ENCODE measurements at places on chromosomes 1 and 21.

DNA sequence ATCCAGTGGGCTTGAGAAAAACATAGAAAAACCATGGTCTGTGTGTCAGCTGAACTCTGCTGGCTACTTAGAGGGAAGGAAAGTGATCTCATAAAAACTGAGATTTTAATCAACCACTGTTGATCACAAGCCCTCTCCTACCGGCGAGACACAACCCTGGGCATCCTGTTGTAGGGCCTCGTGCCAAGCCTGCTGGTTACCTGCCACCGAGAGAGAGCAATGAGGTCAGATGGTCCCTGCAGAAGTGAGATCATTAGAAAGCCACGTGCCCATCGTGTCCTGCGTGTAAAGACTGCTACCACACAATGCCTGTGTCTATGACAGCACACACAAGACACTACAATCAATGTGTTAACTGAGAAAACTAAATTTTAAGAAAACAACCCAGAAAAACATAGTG, 41.7 kb upstream of the GPR153 start:
- no peak for DNase-seq

DNA sequence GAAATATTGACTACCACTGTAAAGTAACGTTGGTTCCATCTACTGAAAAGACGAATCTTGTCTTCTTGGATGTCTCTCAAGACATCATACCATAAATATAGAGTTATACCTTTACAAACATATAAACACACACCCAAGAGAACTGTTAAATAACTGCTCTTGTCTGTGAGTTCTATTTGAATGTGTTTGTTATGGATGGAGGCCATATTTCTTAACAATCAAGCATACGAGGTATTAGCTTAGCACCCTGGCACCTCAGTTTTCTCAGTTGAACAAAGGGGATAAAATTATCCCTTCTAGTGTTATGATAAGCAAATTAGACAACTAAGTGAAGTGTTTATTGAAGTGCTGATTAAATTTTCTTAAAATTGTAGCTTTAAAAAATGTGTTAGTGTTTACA, 336.6 kb upstream of the ZRANB2 start:
- DNase-seq = no peak

- no peak for DNase-seq
Observed at GRCh38 chr1:171139890-171140289, 45.2 kb upstream of the FMO2 start.

DNA sequence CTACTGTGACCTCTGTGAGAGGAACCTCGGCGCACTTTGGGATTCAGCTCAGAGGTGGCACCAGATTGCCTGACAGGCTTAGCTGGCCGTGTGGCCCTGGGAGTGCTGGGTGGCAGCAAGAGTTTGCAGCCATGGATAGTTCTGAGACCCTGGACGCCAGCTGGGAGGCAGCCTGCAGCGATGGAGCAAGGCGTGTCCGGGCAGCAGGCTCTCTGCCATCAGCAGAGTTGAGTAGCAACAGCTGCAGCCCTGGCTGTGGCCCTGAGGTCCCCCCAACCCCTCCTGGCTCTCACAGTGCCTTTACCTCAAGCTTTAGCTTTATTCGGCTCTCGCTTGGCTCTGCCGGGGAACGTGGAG, 67.5 kb downstream of the DISC1 start:
- no peak for DNase-seq

GRCh38 chr1:229603371-229604005, 22.4 kb downstream of the TAF5L start:
- no peak for DNase-seq

- DNase-seq = no peak
Observed at GRCh38 chr1:77276941-77277340, 4.9 kb upstream of the AK5 start.

DNA sequence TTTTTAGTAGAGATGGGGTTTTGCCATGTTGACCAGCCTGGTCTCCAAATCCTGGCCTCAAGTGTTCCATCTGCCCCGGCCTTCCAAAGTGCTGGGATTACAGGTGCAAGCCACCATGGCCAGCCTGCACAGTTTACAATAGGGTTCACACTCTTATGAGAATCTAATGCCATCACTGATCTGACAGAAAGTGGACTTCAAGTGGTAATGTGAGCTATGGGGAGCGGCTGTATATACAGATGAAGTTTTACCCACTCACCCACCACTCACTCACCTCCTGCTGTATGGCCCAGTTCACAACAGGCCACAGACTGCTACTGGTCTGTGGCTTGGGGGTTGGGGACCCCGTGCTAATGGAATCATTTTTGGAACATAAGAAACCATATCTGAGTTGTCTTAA, 58.4 kb upstream of the RNPC3 start:
- DNase-seq = no peak

DNA sequence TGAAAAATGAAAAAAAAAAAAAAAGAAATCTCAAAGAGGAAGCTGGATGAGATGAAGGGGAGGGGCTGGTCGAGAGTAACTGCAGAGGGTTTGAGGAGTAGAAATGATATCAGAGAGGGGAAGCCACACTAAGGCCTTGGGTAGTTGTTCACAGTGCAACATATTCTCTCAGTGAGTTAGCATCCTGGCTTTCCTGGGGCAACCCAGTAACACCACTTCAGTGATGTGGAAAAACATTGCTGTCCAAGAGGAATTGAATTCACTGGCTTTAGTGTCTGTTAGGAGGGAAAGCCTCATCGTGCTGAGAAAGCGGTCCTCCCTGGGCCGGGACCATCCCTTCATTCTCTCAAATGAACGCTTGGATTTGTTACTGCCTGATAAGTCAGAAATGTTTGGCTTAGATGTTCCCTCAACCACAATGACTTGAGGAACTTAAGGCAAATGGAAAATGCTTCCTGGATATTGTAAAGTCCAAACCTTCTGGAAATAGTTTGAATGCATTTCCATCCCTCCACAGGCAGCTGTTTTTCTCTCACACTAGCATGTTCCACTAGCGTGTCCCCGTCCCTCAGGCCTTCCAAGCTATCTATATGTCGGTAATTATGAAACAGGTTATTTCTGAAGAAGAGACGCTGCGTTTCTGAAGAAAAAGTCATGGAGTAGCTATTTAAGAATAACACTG, 12.2 kb downstream of the TGFB2 start:
- no peak for DNase-seq

DNA sequence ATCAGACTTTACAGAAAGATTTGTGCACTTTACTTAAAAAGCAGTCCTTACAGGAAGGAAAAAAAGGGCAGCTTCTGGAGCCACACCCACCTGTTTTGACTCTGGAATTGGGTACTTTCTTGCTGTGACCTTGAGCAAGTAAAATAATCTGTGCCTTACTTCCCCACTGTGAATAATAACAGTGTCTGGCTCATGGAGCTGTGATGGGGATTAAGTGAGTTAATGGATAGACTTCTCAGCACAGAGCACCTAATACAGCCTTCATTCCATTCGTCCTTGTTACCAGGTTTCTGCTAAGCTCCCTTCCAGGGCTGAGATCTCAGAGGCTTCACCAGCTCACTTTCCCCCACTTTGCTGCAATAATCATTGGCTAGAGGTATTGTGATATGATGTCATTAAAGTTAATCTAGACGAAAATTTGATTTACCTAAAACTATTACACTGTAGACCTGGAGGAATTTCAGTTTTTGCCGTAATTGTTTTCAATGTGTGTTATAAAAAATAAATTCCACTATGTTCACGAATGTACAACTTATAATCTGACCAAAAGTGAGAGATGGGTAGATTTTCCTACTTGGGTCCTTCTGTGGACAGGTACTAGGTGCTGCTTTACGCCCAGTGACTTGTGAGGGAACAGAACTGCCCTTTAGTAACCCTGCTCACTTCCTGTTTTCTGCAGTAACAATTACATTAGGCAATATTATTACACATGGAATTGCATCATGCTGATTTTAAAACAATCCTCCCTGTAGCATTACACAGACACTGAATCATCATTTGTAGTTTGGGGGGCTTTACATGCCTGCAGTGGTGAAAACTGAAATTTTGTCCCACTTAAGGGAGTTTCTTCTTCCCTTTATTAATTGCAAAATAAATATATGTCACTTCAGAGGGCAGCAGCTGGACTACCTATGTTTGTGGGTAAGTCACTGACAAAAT, 19.7 kb upstream of the ABCG1 start:
- DNase-seq = no peak

DNA sequence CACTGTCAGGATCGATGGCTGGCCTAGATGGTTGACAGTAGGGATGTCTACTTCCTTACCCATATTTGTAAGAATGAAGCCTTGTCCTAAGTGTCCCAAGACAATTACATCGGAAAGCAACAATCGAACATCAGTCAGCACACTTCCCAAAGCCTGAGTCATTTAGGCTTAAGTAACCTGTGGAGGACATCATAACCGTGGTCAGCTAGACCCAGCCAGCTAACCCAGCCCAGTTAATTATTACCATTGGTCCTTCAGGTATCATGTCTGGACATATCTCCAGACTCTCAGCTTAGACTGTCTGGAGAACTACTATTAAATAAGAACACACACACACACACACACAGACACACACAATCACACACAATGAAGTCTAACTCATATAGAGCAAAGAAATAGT, 264.7 kb downstream of the TRABD2B start:
- DNase-seq = no peak

DNA sequence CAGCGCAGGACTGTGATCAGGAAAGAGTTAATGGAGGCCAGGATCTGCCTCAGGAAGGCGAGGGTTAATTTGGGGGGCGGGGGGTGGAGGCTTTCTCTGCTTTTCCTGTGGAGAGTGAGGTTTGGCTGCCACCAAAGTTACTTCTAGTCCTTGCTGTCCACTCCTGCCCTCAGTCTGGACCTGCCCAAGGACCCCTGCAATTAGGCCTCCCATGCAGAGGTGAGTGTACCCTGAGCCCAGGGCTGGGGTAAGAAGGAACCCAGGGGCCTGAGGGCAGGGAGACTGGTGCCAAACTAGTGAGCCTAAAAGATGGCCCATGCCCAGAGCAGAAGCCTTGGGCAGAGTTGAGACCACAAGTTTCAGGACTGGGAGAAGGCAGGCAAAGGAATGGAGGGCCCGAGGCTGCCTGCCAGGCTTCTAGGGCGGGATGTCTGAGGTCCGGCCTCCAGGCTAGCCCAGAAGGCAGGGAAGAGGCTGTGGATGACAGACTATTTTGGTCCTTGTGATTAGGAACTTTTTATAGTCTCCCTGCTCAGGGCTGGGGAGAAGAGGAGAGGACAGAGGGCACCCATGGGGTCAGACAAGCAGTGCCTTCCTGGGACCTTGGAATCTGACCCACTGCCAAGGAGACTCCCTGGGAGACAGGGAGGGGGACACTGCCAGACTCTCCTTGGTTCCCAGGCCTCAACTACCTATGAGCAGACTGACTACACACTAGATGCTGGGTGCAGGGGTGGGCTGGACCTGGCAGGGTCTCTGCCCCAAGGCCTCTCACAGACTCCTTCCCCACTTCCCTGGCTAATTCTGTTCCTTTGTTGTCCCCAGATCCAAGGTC, at the start of gene FAM110D:
TSS of gene FAM110D (plus strand) at position 172 of the 835 bp plus-strand sequence. CDS start 2,213 bp downstream, outside the sequence.
- no peak for DNase-seq

GRCh38 chr21:45954261-45954660, 27.3 kb upstream of the COL6A1 start:
- no peak for DNase-seq

Measured in hematopoietic multipotent progenitor cell treated with erythropoietin and hydrocortisone succinate and interleukin-3 and kit ligand, for 8 days (in vitro differentiated cells).